ENCODE measurements at places on chromosomes 5 and 9. TPM values are rescaled to one million over a fixed set of nuclear protein-coding genes. Genes with fewer than 3 reads are reported as not detected.

SV2C gene
- 0.06 TPM for total RNA-seq

RNF130 gene
- total RNA-seq: 183 TPM

BTNL8 gene
- total RNA-seq: 0.22 TPM

NOL6 gene
- 16.9 TPM for total RNA-seq

MAPK9 gene
- 40.6 TPM for total RNA-seq

C8G gene
- not detected for total RNA-seq

OSMR gene
- 0.22 TPM for total RNA-seq

IL9 gene
- total RNA-seq: not detected

STKLD1 gene
- 0.58 TPM for total RNA-seq

PCDHGA6 gene
- total RNA-seq: 0.77 TPM

ZNF608 gene
- total RNA-seq: 213 TPM

PTCD2 gene
- 13.8 TPM for total RNA-seq

DNA sequence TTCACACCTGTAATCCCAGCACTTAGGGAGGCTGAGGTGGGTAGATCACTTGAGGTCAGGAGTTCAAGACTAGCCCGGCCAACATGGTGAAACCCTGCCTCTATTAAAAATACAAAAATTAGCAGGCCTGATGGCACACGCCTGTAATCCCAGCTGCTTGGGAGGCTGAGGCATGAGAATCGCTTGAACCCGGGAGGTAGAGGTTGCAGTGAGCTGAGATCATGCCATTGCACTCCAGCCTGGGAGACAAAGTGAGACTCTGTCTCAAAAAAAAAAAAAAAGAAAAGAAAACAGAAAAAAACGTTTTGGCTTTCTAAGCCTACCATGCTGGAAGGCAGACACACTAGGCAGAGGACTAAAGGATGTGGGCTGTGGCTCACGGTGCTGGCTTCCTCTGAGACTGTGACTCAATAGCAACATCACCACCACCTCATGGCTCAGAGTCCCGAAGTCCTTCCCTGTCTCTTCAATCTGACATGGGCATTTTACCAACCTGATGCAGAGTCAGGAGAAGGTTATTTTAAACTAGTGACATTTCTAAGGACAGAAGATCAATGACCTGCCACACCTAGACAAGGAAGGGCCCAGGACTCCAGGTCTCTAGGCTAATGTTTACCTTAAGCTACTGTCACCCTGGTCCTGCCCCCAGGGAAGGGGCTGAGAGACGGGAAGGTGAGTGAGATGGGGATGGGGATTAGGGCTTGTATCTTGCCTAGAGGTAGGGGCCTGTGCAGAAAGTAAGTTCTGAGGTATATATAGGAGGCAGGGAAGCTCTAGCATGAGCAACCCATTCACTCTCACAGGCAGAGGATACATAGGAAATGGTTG, 3.7 kb downstream of the ECSCR start:
- DNase-seq: no peak
- H3K27me3 ChIP-seq: no peaks in the 10 kb centered on the region
- no peak overlapping the region for H3K4me3 ChIP-seq

DNA sequence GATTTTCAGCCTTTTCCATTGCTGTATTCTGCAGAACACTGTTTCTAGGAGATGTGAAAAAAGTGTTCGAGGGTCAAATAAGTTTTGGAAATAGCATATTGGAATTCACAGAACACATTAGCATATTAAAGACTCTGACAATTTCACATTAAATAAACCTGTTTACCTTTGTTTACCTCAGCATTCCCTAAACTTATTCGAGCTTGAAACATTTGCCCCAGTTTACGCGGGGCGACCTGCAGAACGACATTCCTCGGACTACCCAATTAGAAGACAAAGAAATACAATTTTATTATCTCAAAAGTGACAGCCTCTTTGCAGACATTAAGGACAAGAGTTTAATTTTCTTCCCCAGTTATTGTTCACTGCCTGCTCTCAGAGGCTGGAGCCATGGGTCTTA, 110.3 kb upstream of the NFIB start:
- peaks cover 14% of the 10 kb centered on the region for H3K4me1 ChIP-seq
- no peak overlapping the region for H3K27ac ChIP-seq
- no peaks in the 10 kb centered on the region for H3K27me3 ChIP-seq
- H3K4me3 ChIP-seq: no peak overlapping the region
- no peaks in the 10 kb centered on the region for H3K36me3 ChIP-seq

- no peak for DNase-seq
- H3K4me1 ChIP-seq: peaks cover 26% of the 10 kb centered on the region
- no peak overlapping the region for H3K27ac ChIP-seq
- H3K27me3 ChIP-seq: no peaks in the 10 kb centered on the region
- no peaks in the 10 kb centered on the region for H3K36me3 ChIP-seq
These were observed 135.2 kb downstream of the AOPEP start for GRCh38 chr9:94861589-94862272.

GRCh38 chr5:130801963-130802362, 363.1 kb downstream of the HINT1 start:
- no peak overlapping the region for H3K27ac ChIP-seq
- no peaks in the 10 kb centered on the region for H3K27me3 ChIP-seq
- H3K4me3 ChIP-seq: no peak overlapping the region
- no peaks in the 10 kb centered on the region for H3K36me3 ChIP-seq
- no peak for DNase-seq
- H3K4me1 ChIP-seq: no peaks in the 10 kb centered on the region

DNA sequence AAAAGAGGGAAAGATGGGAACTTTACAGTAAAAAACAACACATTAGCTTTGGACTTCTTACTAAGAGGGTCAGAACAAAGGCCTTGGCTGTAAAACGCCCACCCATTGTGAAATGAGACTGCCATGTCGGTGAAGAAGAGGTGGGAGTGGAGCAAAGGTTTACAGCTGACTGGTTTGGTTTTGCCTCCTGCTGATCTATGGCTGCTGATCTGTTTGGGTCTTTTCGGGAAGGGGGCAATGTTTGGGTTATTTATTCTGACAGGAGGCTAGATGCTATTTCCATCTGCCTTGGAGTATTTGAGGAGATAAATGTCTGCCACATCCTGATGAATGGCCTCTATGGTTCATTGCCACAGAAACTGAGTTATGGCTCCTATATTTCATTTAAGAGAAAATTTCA, 408.7 kb downstream of the TLE4 start:
- DNase-seq: peak; percentile 72
- H3K27ac ChIP-seq: no peak overlapping the region
- H3K27me3 ChIP-seq: no peaks in the 10 kb centered on the region
- H3K36me3 ChIP-seq: no peaks in the 10 kb centered on the region

DNA sequence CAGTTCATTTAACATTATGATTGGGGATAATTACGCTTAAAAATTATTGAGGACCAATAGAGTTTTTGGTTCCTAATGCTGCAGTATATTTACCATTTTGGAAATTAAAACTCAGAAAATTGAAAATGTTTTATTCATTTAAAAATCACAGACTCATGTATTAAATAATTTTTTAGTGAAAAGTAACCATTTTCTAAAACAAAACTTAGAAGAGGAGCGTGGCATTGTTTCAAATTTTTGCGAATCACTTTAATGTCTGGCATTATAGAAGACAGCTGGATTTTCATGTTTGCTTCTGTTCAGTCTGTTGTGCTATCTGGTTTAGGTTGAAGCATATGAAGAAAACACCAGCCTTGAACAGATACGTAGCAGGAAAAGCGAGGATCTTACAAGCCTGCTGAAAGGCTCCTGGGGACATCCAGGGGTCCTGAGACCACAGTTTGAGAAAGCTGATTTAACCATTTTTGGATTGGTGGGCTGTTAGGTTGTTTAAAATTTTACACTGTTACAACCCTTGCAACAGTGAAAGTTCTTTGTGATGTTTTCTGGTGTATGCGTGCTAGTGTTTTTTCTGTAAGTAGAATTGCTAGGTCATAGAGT, 1.6 kb downstream of the ZFYVE16 start:
- H3K27ac ChIP-seq: no peak overlapping the region
- DNase-seq: peak; percentile 23
- no peaks in the 10 kb centered on the region for H3K27me3 ChIP-seq

DNA sequence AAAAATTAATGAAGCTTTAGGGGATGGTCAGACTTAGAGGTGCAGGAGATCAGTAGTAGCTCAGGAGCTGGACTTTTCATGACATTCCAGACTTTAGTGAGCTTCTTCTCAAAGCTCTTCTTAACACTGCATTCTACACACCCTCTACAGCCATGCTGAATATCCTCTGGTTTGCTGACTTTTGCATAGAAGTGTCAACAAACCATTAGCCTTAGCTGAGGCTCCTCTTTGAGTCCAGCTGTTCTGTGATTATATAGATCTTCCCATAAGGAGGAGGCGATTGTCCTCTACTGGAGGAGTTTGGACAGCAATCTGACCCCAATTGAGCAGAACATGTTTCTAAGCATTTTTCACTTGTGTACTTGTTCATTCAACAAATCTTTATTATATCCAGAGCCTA, 75.0 kb upstream of the RUSC2 start:
- no peak overlapping the region for H3K27ac ChIP-seq
- DNase-seq: no peak
- H3K27me3 ChIP-seq: no peaks in the 10 kb centered on the region
- H3K4me1 ChIP-seq: no peaks in the 10 kb centered on the region

GRCh38 chr5:74254257-74254656, 386.3 kb downstream of the ENC1 start:
- no peak overlapping the region for H3K4me3 ChIP-seq
- peaks cover 24% of the 10 kb centered on the region for H3K4me1 ChIP-seq
- H3K27ac ChIP-seq: no peak overlapping the region
- no peaks in the 10 kb centered on the region for H3K27me3 ChIP-seq
- no peak for DNase-seq
- no peaks in the 10 kb centered on the region for H3K36me3 ChIP-seq
